ENCODE measurements at places on chromosomes 1 and 21.

DNA sequence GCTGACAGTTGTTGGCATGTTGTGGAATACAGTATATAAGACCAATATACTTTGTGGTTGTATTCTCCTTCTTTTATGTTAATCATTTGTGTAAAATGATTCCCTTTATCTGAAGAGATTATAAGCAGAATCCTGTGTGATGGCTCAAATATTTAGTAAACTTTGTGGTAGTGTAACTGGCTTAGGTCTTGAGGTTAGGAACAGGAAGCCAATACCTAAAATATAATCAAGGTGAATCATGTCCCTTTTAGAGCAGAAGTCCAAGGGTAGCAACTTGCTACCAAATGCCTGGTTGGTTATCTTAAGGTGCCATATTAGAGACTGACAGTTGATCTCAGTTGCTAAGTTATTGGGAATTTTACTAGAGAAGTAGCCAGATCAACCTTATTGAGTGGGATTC, 398.5 kb upstream of the ADAMTS5 start:
- no peak for DNase-seq

DNA sequence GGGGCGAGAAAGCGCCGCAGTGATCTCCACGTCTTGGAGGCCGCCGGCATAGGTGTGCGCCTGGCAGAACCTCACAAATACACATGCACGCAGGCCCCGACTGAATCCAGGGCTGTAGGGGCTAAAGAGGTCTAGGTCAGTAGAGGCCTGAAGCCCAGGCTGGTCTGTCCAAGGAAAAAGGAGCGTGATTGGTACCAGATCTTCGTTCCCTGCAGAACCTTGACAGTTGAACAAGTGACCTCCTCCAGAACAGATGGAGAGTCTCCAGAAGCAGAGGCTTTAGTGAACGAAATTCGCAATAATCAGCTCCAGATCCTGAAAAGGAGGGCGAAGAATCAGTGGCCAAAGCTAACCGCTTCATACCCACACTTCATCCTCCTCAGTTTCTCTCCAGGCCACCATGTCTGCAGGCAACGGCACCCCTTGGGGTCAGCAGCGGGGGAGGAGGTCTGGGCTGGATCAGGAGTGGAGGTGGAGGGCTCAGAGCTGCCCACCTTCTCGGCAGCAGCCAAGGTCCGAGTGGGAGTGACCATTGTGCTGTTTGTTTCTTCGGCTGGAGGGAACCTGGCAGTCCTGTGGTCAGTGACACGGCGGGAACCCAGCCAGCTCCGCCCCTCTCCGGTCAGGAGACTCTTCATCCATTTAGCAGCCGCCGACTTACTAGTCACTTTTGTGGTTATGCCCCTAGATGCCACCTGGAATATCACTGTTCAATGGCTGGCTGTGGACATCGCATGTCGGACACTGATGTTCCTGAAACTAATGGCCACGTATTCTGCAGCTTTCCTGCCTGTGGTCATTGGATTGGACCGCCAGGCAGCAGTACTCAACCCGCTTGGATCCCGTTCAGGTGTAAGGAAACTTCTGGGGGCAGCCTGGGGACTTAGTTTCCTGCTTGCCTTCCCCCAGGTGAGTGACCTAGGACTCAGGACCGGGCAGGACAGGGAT, 749 bp upstream of the PEX11B start:
- no peak for DNase-seq

DNA sequence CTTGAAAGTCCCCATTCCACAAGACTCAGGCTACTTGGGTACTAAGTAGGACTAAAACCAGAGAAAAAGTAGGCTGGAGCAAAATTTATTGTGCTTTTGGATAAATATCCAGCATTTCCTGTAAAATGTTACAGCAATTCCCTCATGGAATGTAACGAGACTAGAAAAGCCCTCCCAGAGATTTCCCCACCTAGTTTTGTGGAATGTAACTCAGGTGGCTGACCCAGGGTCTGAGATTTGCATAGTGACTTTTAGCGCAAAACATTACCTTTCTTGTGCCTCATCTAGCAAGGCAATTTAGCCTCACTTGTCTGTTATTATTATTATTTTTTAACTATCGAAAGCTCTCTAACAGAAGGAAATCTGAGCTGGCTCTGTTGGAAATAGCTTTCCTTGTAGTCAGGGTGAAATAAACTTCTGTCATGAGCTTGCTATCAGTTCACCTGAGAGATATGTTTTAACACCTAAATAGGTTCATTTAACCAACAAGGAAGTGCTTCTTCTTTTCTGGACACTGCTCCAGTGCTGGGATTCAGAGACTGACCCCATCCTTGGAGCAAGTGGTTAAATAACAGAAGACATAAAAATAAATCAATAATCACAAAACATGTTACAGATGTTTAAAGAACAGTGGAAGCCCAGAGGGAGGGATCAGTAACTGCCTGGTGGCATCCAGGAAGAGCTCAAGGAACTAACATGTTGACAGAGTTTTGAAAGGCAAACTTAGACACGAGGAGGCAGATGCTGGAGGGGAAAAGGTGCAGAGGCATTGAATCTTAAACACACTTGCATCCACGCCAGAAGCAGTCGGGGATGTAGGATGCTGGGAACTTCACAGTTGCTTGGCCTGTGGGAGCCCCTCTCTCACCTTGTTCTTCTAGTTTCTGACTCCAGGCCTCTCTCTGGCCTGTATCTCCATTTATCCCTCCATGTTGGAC, 68.3 kb upstream of the RHOU start:
- DNase-seq = no peak

GRCh38 chr1:54254055-54254454, 54.1 kb downstream of the MRPL37 start:
- no peak for DNase-seq

DNA sequence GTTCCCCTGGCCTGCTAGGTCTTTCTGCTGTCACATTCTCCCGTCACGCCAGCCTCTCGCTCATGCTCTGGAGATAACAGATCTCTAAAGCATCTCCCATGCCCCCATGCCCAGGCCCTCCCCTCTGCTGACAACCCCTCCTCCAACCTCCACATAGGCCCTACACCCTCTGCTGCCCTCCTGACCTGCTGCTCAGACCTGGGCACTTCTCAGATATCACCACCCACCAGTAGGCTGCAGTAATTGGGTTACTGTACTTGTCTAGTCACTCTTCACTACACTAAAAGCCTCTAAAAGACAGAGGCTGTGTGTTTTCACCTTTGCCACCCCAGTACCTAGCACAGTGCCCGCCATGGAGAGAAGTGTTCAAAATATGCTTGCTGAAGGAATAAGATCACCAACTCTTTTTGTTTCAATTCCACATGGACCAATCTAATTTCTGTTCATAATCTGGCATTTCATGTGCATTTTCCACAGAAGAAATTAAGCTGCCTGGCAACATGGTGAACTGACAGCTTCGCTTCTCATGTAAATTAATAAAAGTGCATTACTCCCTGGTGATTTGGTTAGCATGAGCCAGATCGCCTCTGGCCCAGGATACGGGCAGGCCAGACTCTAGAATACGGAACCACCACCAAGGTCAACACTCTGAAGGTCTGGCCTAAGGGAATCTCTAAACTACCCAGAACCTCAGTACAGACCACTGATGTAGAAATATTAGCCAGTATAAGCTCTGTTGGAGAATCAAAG, 20.7 kb downstream of the LBR start:
- DNase-seq = no peak

- no peak for DNase-seq
Measured at GRCh38 chr1:228317411-228317828, 89.2 kb downstream of the TRIM11 start.

DNA sequence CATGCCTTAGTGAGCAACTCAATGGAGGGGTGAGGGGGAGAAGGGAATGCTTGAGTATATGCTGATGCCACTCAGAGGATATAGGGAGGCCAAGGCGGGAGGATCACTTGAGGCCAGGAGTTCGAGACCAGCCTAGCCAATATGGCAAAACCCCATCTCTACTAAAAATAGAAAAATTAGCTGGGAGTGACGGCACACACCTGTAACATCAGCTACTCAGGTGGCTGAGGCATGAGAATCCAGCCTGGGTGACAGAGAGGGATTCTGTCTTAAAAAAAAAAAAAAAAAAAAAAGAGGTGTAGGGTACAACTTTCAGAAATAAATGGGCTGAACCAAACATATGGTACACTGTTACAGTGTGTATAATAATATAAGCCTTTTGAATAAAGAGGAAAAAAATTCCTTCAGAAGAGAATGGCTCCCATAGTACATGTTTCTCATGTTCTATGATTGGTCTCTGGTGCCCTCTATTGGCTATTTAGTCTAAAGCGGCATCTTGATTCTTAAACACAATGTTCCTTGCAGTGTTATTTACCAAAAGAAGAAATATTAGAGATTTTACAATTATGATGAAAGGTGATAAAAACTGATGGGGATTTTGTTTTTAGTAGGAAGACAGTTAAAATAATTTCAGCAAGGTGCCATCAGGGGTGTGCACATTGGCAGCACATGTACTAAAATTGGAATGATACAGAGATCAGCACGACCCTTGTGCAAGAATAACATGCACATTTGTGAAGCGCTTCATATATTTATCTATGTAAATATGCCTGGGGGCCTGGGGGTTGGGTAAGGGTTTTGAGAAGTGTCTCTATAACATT, 109.8 kb downstream of the PATJ start:
- DNase-seq = no peak

- no peak for DNase-seq
Measured at GRCh38 chr1:111424281-111424680, 3.3 kb downstream of the OVGP1 start.

DNA sequence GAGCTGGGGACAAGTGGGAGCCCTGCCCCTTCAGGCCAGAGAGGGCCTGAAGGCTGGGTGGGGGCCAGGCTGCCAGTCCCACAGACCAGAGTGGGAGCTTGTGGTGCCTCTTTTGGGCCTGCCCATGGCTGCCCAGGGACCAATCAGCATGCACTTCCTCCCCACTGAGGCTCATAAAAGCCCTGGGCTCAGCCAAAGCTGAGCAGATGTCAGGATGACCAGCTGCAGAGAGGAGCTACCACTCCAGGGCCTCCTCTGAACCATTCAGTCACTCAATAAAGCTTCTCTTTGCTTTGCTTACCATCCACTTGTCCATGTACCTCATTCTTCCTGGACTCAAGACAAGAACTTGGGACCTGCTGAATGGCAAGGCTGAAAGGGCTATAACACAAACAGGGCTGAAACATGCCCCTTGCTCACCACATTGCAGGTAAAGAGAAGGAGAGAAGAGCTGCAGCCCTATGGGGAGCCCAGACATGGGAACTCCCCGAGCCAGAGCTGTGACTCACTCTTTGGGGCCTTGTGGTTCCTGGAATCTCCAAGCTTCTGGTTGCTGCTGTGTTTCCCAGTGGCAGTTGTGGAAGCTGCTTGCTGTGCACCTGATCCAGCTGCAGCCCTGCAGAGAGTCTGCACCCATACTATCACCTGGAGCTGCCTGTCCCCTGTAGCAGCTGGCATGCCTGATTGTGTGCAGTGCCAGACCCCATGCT, 82.0 kb downstream of the OLFML3 start:
- no peak for DNase-seq

DNA sequence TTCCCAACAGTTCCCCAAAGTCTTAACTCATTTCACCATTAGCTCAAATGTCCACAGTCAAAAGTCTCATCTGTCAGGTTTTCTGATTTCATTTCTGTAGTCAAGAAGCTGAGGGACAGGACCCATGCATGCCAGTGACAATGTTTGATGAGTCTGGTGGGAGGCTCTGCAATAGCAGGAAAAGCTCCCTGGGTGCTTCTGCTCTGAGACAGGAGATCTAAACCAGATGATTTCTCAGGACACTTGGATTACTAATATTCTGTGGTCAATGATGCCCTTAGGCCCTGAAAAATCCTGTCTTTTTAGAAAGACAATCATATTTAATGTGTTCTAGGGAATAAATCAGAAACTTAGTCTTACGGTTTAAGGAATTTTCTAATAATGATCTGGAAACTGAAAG, 56.4 kb downstream of the PCBP3 start:
- DNase-seq = no peak

DNA sequence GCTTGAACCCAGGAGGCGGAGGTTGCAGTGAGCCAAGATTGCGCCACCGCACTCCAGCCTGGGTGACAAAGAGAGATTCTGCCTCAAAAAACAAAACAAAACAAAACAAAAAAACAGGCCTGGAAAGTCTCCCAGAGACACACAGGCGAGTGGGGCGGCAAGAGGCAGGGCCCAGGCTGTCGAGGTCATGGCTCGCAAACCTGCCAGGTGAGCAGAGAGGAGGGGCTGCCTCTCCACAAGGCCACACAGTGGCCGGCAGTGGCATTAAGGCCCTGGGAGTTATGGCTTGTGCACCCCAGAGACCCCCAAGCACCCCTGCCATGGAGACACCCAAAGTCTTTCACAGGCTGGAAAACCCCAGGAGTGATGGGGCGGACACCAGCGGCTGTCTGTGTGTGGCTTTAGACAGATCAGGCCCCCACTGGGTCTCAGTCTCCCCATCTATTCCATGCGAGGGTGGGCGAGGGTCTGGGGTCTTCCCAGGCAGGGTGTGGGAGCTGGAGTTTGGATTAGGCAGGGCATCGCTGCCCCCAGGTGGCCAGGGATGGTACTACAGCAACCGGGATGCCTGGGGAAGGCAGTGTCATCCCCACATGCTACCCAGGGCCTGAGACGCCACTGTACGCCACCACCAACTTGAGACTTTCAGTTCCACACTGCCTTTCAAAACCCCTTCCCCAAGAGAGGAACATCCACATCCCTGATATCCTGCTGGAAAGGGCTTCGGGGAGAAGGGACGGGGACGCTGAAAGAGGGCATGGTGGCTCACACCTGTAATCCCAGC, 7.3 kb upstream of the CTRC start:
- peak; percentile 72 for DNase-seq

Data from stimulated activated CD8-positive, alpha-beta memory T cell treated with anti-CD3 and anti-CD28 coated beads, Interleukin-7, amount 100 ng/mL, for 1 hour (primary cell).